Prostate gland (tissue), 2 donors: ENCODE measurements at places on chromosomes 1 and 21.
A peak's percentile ranks its signal among the peaks of the same experiment; 100 is the strongest.

DNA sequence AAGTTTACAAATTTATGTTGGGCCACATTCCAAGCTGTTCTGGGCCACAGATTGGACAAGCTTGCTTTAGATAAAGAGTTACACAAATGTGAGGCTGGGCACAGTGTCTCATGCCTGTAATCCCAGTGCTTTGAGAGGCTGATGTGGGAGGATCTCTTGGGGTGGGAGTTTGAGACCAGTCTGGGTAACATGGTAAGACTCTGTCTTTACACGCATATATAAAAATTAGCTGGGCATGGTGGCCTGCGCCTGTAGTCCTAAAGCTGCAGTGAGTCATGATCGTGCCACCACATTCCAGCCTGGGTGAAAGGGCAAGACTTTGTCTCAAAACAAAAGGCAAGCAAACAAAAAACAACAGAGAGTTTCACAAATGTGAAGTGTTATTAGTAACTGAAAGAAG lies 5.9 kb upstream of the VCAM1 start:
- no peak for DNase-seq

DNA sequence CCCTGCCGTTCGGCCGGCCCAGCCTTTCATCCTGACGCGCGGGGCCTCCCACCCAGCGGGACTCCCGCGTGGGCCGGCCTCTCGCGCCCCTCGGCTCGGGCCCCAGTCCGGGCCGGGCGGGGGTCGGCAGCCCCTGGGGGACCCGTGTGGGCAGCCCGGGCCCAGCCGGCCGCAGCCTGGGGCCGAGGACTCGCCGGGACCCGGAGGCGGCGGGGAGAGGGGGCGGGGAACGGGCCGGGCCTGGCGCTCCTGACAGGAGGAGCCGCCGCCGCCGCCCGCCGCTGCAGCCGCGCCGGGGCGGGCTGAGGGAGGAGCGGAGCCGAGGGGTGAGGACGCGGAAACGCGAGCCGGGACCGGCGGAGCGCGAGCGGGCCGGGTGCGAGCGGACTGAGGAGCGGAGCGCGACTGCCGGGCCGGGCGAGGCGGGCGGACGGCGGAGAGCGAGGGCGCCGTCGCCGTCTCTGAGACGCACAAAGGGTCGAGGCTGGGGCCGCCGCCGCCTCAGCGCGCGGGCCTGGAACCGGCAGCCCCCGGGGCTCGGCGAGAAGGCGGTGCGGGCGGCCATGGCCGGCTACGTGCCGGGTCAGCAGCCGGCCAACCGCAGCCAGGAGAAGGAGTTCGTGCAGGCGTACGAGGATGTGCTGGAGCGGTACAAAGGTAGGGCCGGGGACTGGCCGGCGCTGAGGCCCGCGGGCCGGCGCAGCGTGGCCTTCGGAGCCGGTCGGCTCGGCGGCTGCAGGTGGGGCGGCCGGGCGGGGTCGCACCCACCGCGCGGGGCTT lies 79.1 kb downstream of the NDUFS5 start:
- DNase-seq: peak; percentile 65

DNA sequence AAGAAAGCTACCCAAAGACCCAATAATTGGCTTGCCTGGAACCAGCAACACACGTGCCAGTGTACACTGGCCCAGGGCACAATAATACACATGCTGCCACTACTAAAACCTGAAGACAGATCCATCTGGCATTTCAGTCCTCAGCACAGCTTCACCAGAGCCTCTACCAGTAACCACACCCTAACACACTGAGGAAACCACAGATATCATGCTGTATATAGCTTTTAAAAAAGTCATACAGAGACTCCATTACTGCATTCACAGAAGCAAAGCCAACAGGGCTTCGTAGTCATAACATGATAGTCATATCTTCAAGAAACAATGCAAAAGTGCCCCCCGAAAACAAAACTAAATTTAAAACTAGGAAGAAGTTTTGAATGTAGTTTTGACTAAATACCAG lies 40.6 kb upstream of the NEGR1 start:
- no peak for DNase-seq

DNA sequence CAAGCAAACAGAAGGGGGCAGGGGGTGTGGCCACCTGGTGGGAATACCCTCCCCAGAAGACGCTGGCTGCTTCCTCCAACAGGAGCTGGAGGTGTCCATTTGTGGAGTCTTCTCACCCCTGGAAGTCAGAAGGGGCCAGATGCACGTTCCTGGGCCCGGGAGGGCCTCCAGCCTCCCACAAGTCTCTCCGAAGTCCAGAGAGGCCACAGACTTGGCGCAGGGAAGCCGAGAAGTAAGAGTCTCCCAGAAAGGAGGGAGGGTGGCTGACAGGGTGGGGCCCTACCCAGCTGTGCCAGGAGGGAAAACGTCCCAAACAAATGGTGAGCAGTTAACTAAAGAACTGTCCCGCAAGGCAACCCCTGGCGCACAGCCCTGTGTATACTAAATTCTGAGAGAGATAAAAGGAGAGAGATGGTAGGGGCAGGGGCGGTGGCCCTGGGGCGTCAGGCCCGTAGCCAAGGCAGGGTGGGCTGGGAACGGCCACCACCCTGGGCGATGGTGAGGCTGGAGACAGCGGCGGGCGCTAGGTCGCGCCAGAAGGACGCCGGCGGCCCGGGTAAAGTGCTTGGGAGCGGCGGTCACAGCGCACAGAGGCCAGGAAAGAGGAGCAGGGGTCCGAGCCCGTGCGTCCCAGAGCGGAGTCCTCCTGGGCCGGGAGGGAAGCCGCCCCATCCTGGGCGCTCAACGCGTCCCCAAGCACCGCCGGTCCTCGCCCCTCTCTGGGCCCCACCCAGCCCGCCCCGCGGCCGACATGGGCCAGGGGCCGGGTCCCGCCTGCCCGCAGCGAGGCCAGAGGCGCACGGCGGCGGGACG lies 1.2 kb downstream of the CHD5 start:
- DNase-seq: no peak

GRCh38 chr21:42671778-42672593 lies 18.6 kb downstream of the PDE9A start:
- peak; percentile 81 for DNase-seq

DNA sequence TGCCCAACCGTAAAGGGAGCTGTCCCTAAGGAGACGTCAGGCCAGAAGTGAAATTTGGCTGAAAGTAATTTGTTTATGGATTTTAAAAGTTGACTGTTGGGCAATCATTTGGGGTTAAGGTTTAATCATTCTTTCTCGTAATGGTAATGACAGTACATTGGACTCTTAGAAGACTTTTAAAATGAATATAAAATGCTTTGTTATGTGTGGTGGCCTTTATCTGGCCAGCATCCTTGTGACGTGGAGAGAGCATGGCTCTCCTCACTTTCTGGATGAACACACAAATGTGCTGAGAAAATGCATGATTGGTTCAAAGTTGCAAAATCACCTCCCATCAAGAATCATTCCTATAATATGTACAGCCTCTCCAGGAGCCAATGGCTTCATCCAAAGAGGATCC lies 160.2 kb downstream of the DHRS3 start:
- no peak for DNase-seq

- no peak for DNase-seq
Observed at GRCh38 chr1:75373542-75374159, 237.3 kb downstream of the SLC44A5 start.

GRCh38 chr1:45892068-45892785 lies 88.8 kb downstream of the MAST2 start:
- peak; percentile 8 for DNase-seq

DNA sequence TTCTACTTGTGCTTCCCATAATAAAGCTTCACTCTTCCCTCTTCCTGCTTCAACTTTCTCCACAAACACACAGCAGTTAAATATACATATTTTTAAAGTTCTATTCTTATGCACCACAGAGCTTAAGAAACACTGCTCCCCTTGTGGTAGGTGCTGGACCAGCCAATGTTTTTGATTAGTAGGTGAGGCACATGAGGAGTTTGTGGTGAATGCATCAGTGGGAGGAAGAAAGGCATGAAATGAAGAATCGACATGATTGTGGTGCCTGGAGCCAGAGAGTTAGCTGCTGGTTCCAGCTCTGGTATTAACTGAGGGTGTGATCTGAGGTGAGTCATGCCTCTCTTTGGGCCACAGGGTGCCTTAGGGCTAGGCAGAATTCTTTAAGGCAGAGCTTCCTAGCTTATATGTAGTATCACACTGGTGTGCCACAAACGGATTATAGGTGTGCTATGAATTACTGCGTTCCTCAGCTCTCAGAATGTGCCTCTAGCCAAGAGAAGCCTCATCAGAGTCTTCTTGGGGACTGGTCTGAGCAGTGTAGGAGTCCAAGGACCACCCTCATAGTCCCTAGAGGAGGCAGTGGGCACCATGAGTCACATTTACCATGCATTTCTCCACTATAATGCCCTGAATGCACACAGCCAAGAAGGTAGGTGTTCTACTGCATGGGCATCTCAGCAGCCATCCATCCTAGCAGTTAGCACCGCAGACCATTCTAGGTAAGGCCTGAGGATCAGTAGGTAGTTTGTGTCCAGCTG lies 97.4 kb upstream of the SGIP1 start:
- no peak for DNase-seq

DNA sequence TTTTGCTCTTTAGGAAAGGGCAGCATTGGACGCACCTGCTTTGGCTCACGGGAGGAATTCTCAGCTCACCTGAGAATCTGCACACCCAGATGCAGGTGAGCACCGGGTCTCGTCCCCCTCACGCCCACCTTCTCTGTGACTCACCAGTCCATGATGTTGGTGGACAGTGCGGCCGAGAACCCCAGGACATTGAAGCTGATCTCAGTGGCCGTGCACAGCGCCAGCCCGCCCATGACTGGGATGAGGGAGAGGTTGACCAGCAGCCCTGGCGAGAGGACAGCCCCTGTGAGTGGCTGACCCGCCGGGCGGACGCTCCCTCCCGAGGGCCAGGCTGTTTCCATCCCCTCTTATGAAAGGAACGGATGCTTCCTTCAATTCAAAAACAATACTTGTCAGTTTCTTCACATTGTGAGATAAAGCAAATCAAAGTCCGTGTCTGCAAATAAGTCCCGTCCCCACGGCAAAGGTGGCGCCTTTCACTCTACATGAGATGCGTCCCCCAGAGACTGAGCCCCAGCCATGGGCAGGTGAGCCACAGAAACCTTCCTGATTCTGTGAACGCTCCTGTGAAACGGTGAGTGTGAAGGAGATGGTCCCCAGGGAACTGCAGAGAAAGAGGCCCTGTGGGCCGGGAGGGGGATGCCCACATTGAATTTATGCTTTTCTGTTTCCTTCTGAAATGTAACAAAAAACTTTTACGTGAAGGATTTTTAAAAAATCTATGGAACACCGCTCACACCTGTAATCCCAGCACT lies 12.7 kb upstream of the CDK11B start:
- DNase-seq: no peak

- DNase-seq: no peak
Observed at GRCh38 chr21:25664491-25664931, 25.5 kb downstream of the JAM2 start.

GRCh38 chr1:15229707-15230131 lies 17.3 kb upstream of the FHAD1 start:
- no peak for DNase-seq

GRCh38 chr1:245453541-245453940 lies 298.8 kb downstream of the KIF26B start:
- no peak for DNase-seq

DNA sequence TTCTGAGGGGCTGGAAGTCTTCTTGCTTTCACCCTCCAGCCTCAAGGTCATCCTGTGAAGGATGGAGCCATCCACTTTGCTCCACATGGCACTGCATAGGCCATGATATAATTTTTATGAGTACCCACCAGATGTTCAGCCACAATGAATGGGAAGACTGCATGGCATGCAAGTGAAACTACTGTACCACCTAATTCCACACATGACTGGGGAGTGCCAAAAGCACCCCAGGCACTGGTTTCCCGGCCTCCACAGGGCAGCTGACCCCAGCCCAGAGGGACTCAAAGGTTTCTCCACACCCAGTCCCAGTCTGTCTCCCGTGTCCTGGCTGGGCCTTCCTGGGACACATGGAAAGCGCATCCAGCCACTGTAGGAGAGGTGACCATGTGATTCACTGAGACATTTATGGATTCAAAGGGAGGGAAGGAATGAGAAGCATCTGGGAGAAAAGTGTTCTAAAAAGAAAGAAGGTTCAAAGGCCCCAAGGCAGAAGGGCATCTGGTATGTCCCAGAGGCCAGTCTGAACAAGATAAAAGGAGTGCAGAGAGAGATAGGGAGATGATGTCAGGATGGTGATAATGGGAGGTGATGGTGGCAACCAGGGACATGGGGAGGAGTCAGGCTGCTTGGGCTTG lies 12.1 kb downstream of the RHOU start:
- no peak for DNase-seq

- DNase-seq: no peak
Observed at GRCh38 chr1:89978755-89979154, 16.2 kb upstream of the ZNF326 start.

DNA sequence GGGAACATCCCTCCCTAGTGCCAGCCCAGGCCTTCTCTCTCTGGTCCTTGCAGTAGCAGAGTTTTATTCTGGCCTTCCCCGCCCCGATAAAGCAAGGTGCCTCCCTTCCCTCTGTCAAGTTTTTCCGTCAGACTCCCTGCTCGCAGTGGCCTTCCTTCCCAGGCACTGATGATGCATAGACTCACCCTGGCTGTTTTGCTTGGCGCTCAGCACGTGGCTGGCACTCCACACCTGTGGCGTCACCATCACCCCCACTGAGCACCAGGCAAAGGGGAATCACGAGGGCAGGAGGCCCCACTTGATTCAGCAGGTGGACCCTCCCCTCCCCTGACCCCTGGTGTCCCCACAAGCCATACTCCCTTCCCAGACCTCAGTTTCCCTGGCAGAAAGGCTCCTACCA lies 7.4 kb downstream of the SLC26A9 start:
- DNase-seq: no peak

- no peak for DNase-seq
Observed at GRCh38 chr1:97159342-97159741, 437.8 kb downstream of the PTBP2 start.

- DNase-seq: no peak
Observed at GRCh38 chr1:230694464-230694863, 19.5 kb downstream of the AGT start.

DNA sequence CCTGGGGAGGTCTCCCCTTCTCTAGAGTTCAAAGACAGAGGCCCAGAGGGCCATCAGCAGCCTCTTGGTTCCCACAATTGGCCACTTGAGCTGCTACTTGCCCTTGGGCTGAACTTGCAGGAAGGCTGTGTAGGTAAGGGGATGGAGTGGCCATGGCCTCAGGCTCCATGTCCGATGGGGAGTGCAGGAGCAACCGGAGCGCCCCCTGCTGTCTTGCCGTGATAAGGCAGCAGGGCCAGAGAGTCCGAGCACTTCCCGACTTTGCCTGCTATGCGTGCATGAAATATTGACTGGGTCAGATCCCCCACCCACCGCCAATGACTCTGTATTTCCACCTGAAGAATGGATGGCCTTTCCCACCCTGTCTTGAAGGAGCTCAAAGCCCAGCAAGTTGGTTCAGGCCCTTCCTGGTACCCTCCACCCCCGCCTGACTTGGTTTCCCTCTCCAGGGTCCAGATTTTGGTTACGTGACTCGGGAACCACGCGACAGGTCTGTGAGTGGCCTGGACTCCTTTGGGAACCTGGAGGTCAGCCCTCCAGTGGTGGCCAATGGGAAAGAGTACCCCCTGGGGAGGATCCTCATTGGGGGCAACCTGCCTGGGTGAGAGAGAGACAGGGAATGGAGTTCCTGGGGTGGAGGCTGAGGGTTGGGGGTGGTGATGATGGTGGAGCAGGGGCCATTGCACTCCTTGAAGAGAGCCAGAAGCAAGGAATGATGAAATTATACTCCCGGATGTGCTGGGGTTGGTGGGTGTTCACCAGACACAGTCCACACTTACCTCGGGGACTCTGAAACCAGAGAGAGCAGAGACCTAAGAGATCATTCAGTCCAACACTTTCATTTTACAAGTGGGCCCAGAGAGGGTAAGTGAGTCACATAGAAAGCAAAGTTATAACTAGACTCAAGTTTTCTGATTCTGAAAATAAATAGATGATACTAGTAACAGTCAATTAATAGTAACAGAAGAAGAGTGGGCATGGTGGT lies 25.6 kb downstream of the PADI3 start:
- DNase-seq: no peak
